Adrenal gland (tissue), 19 donors: ENCODE measurements at places on chromosomes 1 and 21. TPM values are rescaled to one million over a fixed set of nuclear protein-coding genes. Genes with fewer than 3 reads are reported as not detected.

The NCF2 gene
- 2.3 TPM for total RNA-seq

The RGS18 gene
- 2.3 TPM for total RNA-seq

The PPP1R15B gene
- total RNA-seq: 44.1 TPM

The CFAP74 gene
- total RNA-seq: 7.6 TPM

The DSCAM gene
- 0.08 TPM for total RNA-seq

The CHI3L1 gene
- total RNA-seq: 0.24 TPM

The NHLH1 gene
- total RNA-seq: not detected

The TMEM82 gene
- total RNA-seq: not detected

The AXDND1 gene
- total RNA-seq: 6.4 TPM

The CAPN9 gene
- total RNA-seq: 2.5 TPM

The CATSPERE gene
- total RNA-seq: 0.86 TPM

The SLAMF9 gene
- total RNA-seq: not detected

The FLG2 gene
- total RNA-seq: not detected

The NTRK1 gene
- total RNA-seq: 8.0 TPM

The CD5L gene
- total RNA-seq: not detected

The RIIAD1 gene
- 31.3 TPM for total RNA-seq

The VHLL gene
- total RNA-seq: not detected

The DNASE2B gene
- 0.25 TPM for total RNA-seq

The ZNF436 gene
- 22.9 TPM for total RNA-seq

The PLPP3 gene
- total RNA-seq: 117 TPM

The VWA5B1 gene
- total RNA-seq: not detected

The TMEM200B gene
- total RNA-seq: 1.8 TPM

The SPRR1A gene
- total RNA-seq: not detected

The PTGER3 gene
- total RNA-seq: 1.1 TPM

The CCDC27 gene
- not detected for total RNA-seq

The SH2D1B gene
- total RNA-seq: not detected

The RGS13 gene
- not detected for total RNA-seq
